ENCODE measurements at places on chromosomes 12 and 14.

- no peak for DNase-seq
- peak overlapping the region; percentile 31 for H3K27ac ChIP-seq
- no peak overlapping the region for H3K4me3 ChIP-seq
- H3K27me3 ChIP-seq: no peaks in the 10 kb centered on the region
- H3K4me1 ChIP-seq: peaks cover 9% of the 10 kb centered on the region
Observed at GRCh38 chr12:120286768-120287490, 4.8 kb downstream of the RNU4-2 start.

DNA sequence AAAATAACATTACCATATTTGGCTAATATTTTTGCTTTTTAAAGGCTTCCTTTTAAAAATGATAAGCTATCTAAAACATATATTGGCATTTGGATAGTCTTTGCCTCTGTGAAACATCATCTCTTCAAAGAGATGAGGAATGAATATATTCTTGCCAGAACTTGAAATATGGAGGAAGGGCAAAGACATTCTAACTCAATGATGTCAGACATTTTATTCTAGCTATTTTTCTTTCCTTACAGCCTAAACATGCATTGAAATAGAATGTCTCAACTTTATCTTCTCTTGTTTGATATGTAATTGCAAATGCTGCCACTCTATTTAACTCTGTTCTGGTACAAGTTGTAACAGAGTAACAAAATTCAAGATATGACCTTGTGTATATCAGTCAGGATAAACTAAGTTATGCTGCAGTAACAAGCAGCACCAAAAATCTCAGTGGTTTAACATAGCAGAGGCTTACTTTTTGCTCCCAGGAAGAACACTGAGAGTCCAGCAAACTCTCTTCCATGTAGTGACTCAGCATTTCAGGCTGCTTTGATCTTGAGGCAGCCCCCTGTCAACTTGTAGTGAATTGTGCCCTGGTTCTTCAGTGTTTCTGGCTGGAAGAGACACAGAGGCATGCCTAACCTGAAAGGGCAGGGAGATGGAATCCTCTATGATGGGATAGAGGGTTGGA, 11.0 kb downstream of the IRAK3 start:
- no peak overlapping the region for H3K4me3 ChIP-seq
- peaks cover 10% of the 10 kb centered on the region for H3K27me3 ChIP-seq
- H3K4me1 ChIP-seq: no peaks in the 10 kb centered on the region
- no peak for DNase-seq

- H3K4me1 ChIP-seq: no peaks in the 10 kb centered on the region
- no peak overlapping the region for H3K4me3 ChIP-seq
- no peaks in the 10 kb centered on the region for H3K36me3 ChIP-seq
Observed at GRCh38 chr12:40668099-40668529, 24.1 kb upstream of the CNTN1 start.

- H3K4me3 ChIP-seq: no peak overlapping the region
- DNase-seq: no peak
- peaks cover 59% of the 10 kb centered on the region for H3K27me3 ChIP-seq
- no peak overlapping the region for H3K27ac ChIP-seq
- no peaks in the 10 kb centered on the region for H3K36me3 ChIP-seq
Observed at GRCh38 chr12:113105606-113106271, 29.8 kb downstream of the RASAL1 start.

- no peak for DNase-seq
- no peaks in the 10 kb centered on the region for H3K36me3 ChIP-seq
- no peak overlapping the region for H3K27ac ChIP-seq
Observed at GRCh38 chr12:67452119-67452805, 183.1 kb downstream of the CAND1 start.

DNA sequence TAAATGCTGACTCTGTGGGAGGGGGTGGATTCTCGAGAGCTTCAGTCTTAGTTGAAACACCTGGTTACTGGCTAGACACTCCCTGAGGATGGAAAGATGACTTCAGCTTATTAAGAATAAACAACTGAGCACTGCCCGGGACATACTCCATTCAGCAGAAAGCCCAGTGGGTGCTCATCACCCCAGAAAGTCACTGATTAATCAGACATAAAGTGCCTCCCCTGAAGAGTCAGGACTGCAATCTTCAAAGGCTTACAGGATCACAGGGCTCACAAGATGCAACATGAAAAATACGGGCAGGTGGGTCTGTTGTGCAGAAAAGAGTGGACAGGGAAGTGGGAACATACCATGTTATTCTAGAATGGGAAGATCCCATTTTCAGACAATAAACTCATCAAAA, 207.0 kb downstream of the CALM1 start:
- H3K27me3 ChIP-seq: no peaks in the 10 kb centered on the region
- H3K4me3 ChIP-seq: no peak overlapping the region
- H3K4me1 ChIP-seq: peaks cover 13% of the 10 kb centered on the region
- no peak for DNase-seq

GRCh38 chr12:55250944-55251343, 6.5 kb downstream of the OR6C74 start:
- no peak for DNase-seq
- no peak overlapping the region for H3K4me3 ChIP-seq
- no peaks in the 10 kb centered on the region for H3K4me1 ChIP-seq

GRCh38 chr12:15435597-15435996, 113.3 kb downstream of the PTPRO start:
- H3K4me1 ChIP-seq: no peaks in the 10 kb centered on the region
- H3K27ac ChIP-seq: no peak overlapping the region
- no peak overlapping the region for H3K4me3 ChIP-seq
- peak; percentile 3 for DNase-seq
- no peaks in the 10 kb centered on the region for H3K36me3 ChIP-seq

- DNase-seq: no peak
- H3K27me3 ChIP-seq: peaks cover 5% of the 10 kb centered on the region
- peaks cover 16% of the 10 kb centered on the region for H3K4me1 ChIP-seq
- H3K4me3 ChIP-seq: no peak overlapping the region
Observed at GRCh38 chr14:77071938-77072388, 26.1 kb upstream of the CIPC start.

DNA sequence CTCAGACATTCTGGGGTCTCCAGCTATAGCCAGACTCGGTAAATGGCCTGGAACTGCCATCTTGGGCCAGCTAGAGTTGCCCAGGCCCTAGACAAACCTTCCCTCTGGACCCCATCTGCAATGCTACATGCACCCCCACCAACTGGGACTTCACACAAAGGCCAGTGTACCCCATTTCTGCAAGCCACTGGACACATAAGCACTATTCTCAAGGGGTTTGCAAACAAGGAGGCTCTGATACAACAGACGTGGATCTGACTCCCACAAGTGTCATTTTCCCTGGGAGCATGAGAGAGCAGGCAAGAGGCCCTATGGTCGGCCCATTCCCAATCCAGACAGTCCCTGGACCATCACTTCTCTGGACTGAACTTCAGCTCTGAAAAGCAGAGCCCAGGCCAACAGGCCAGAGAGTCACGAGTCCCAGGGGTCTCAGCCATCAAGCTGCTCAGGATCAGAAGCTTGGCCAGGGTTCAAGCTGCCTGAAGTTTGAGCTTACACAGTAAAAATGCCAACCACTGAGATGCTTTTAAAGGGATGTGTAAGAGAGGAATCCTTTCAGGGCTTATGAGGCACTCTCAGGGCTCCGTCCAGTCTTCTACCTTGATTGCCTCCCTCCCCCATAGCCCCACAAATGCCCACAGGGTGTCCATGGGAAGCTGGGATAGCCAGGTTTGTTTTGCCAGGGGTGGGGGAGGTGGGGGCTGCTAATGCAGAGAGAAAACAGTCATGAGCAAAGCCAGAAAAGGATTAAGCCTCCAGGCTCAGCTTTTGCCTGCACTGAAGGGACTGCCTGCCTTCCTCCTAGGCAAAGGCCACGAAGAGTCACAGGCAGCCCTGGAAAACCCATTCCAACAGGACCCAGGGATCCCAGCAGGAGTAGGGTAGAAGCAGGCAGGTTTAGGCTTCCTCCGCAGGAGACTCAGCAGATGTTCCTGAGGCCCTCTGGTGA, 31.7 kb upstream of the PNMA1 start:
- no peak overlapping the region for H3K4me3 ChIP-seq
- H3K36me3 ChIP-seq: peaks cover 3% of the 10 kb centered on the region
- peaks cover 79% of the 10 kb centered on the region for H3K4me1 ChIP-seq
- peak overlapping the region; percentile 46 for H3K27ac ChIP-seq
- H3K27me3 ChIP-seq: no peaks in the 10 kb centered on the region
- DNase-seq: no peak

GRCh38 chr12:70733385-70733784, 96.2 kb upstream of the PTPRB start:
- no peaks in the 10 kb centered on the region for H3K36me3 ChIP-seq
- no peak overlapping the region for H3K27ac ChIP-seq
- no peaks in the 10 kb centered on the region for H3K4me1 ChIP-seq
- no peak overlapping the region for H3K4me3 ChIP-seq
- DNase-seq: peak; percentile 73

- no peak overlapping the region for H3K27ac ChIP-seq
- no peaks in the 10 kb centered on the region for H3K27me3 ChIP-seq
- no peaks in the 10 kb centered on the region for H3K36me3 ChIP-seq
- DNase-seq: peak; percentile 48
Observed at GRCh38 chr12:27843714-27844245, 63.7 kb upstream of the MANSC4 start.

GRCh38 chr12:104423273-104423672, 33.5 kb upstream of the CHST11 start:
- peaks cover 4% of the 10 kb centered on the region for H3K27me3 ChIP-seq
- no peak overlapping the region for H3K27ac ChIP-seq
- H3K4me1 ChIP-seq: peaks cover 1% of the 10 kb centered on the region
- H3K36me3 ChIP-seq: no peaks in the 10 kb centered on the region

GRCh38 chr14:58151133-58152013, 640 bp downstream of the ARMH4 start:
- H3K4me1 ChIP-seq: peaks cover 4% of the 10 kb centered on the region
- no peaks in the 10 kb centered on the region for H3K36me3 ChIP-seq
- peak; percentile 44 for DNase-seq
- peak overlapping the region; percentile 83 for H3K4me3 ChIP-seq

DNA sequence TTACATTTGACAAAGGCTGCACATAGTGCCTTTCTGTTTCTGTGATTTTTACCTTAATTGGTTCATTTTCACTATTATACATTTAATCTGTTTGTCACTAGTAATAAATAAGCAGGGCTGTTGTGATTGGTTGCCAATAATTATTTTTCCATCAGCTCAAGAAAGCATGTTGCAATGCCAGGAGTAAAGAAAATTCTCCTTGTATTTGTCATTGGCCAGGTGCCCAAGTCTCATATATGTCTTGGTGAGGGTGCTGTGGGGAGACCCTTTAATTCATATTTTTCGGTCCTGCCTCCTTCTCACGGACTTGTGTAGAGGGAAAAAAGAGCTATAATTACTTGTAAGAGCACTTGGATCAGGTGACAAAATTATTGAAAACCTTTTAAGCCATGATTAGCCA, 108.0 kb downstream of the KITLG start:
- H3K4me1 ChIP-seq: no peaks in the 10 kb centered on the region
- DNase-seq: no peak
- no peaks in the 10 kb centered on the region for H3K36me3 ChIP-seq

- peak; percentile 18 for DNase-seq
- H3K36me3 ChIP-seq: peaks cover 28% of the 10 kb centered on the region
- no peak overlapping the region for H3K4me3 ChIP-seq
- no peaks in the 10 kb centered on the region for H3K4me1 ChIP-seq
Observed at GRCh38 chr12:22657538-22657937, 32.6 kb downstream of the ETNK1 start.

DNA sequence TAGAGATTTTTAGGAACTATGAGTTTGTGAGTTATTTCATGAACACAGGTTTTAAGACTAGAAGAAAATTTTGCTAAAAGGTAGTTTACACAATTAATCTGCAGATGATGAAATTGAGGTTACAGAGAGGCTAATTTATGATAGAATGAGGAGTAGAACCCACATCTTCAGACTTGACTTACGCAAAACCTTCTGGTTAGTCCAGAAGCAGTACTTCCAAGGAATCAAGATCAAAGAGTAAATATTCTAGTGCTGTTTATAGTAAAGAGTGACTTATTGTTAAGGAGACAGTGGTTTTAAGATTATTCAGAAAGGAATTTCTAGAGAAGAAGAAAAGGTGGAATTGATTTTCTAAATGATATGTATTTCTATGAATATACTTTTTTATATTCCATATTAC, 10.6 kb upstream of the KITLG start:
- H3K4me3 ChIP-seq: no peak overlapping the region
- no peak overlapping the region for H3K27ac ChIP-seq
- H3K4me1 ChIP-seq: no peaks in the 10 kb centered on the region

DNA sequence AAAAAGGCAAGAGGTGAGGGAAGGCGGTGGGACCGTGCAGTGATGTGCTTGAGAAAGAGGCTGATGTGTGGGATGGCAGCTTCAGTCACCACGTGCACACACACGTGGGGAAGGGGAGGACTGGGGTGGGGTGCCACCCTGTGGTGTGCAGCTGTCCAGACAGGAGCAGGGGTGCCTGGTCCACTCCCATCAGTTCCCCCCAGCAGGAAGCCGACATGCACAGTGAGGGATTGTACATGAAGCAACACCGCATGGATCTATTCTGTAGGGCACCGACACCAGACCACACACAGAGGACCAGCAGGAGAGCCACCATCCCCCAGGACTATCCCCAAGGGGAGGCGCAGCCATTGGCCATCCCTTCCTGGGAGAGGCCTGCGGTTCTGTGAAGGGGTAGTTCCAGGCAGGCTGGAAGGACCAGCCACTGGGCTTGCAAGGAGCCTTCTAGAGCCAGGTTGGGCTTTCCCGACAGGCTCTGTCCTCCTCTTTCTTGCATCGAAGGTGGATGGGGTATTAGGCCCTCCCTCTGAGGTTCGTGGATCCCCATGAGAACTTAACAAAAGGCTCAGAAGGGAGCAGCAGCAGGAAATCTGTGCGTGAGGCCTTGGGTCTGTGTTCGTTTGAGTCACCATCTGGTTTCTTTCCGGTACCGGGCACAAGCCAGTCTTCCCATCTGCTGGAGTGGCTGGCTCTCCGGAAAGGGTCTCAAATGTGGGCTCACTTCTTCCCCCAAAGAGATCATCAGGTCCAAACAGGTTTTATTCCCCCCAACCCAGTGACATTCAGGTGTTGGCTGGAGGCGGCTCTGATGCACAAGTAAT, 59.8 kb downstream of the PLEKHG3 start:
- H3K4me1 ChIP-seq: peaks cover 56% of the 10 kb centered on the region
- H3K27ac ChIP-seq: peak overlapping the region; percentile 51
- DNase-seq: peak; percentile 80
- no peaks in the 10 kb centered on the region for H3K36me3 ChIP-seq
- H3K27me3 ChIP-seq: peaks cover 40% of the 10 kb centered on the region
- H3K4me3 ChIP-seq: peak overlapping the region; percentile 61

GRCh38 chr12:132196038-132196872, 52.0 kb downstream of the NOC4L start:
- peaks cover 58% of the 10 kb centered on the region for H3K27me3 ChIP-seq
- DNase-seq: no peak
- H3K27ac ChIP-seq: no peak overlapping the region
- H3K36me3 ChIP-seq: no peaks in the 10 kb centered on the region

DNA sequence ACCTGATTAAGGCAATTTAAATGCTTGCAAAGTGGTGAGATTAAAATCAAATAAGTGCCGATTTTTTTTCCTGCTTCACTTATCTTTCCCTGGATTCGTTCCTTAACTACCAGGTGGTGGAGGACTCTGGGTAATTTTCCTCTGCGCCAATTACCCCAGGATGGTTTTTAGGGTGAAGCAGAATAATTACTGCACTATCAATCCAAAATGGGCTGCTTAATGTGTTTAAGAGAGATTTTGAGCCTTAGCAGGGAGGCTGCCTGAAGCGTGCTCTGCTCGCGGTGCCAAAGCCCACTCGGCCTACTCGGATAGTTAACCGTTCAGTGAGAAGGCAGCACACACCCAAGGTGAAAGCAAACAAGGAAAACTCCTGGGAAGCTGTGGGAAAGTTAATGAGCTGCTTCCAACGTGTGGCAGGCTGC, 274.9 kb upstream of the LMO3 start:
- H3K27ac ChIP-seq: no peak overlapping the region
- no peaks in the 10 kb centered on the region for H3K27me3 ChIP-seq
- H3K4me1 ChIP-seq: no peaks in the 10 kb centered on the region
- H3K4me3 ChIP-seq: no peak overlapping the region

Data from mesenchymal stem cell (in vitro differentiated cells and primary cell).